ENCODE measurements at places on chromosomes 6 and 20. TPM values are rescaled to one million over a fixed set of nuclear protein-coding genes. Genes with fewer than 3 reads are reported as not detected.

The TCP11 gene
- 2.2 TPM for total RNA-seq

The RAB44 gene
- total RNA-seq, result 10.5 TPM

The SIRPA gene
- total RNA-seq, result 8.1 TPM

The PSORS1C2 gene
- total RNA-seq, result not detected

The DCDC2 gene
- under 0.01 TPM for total RNA-seq

The SIGLEC1 gene
- under 0.01 TPM for total RNA-seq

The TFAP2A gene
- not detected for total RNA-seq

Data from hematopoietic multipotent progenitor cell (in vitro differentiated cells).